ENCODE measurements at places on chromosomes 1 and 21.

DNA sequence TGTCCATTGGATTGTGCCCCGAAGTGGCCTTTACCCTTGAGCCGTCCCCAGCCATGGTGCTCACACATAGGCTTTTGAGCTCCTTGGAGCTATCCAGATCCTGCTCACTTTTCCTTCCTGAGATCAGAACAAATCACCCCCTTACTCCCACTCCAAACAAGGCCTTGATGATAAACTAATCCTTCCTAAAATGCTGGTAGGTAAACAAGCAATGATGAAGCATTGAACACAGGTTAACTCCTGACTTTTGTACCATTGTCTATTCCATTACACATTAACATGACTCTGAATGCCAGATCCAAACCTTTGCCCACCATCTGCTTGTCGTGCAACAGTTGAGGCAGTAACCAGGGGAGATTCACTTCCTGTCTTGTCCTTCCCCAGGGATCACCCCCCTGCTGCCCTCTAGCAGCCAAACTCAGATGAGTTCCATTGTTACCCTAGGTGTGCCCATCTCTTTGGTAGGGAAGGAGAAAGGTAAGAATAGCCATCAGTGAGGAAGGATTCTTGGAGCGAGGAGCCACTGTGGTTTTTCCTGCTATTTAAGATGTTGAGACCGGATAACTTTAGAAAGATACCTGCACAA lies 79.5 kb upstream of the DNAJC6 start:
- no peak for DNase-seq

DNA sequence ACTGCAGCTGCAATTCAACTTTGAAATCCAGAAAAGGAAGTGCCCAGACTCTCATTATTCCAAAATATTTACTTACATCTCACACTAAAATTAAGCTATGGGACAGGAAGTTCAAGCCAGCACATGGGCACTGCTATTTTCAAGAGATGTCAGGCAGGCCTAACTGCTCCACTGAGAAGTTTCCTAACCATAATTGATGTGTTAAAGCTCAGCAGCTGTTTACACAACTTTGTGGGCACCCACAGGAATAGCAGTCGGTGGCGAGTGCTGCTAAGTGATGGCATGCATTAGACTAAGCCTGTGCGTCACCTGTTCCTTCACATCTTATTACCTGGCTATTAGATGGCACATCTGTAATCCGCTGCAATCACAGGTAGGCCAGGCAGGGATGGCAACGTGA lies 303.3 kb upstream of the DAB1 start:
- peak; percentile 31 for DNase-seq

DNA sequence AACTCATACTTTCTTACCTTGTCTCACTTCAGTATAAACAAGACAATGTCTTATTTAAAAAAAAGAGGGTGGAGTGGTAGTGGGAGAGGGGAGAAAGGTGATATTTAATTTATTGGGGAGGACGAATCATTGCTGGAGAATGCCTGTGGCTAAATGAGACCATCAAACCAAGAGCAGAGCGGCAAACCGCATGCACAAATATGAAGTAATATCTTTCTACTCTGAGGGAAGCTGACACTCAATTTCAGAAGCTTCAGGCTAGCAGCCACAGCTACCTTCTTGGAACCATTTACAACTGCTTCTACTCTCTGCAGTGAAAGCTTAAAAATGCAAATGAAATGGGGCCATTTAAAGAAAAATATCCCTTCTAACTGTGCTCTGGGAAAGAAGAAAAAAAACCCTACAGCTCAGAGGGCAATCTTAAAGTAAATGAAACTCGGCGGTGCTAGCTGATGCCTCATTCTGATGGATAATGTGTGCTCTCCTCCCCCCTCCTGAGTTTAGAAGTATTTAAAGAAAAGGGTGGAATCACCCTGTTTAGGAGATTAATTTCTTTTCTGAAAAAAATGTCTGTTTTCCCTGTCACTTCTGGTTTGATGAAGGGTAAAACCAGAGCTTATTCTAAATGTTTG lies 178.2 kb upstream of the CAMK1G start:
- peak; percentile 58 for DNase-seq

DNA sequence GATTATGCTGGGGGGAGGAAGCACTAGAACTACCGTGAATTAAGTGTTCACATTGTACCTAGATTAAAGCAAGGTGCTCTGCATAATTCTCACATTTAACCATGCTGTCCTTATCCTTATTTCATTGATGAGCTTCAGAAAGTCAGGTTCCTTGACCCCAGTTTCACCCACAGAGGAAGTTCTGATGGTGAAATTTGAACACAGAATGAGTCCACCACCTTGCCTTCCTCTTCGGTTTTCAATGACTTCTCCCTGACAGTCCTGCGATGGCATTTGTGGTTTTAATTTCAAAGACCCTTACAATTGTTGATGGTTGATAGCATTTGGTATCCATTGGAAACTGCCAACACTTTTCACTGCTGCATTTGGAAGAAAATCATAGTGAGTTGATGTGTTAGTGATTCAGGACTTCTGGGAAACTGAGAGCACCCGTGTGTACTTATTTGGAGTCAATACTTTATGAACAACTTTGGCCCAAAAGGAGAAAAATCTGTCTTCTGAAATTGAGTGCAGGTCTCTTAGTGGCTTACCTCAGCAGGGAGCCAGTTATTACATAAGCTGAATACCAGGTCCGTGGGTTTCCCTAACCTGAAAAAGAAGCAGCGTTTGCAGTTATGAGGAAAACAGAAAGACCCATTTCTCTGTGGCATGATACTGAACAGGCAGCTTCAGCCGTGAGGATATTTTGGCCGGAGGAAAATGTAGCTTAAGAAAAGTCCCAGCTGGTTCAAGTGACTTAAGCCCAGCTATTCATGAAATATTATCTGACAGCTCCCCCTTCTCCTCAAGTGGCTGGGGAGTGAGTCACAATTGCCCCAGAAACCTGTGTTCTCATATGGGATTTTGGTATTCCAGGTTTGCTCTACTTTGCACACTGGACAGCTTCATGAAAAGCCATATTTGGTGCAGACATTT lies 47.5 kb downstream of the ROR1 start:
- DNase-seq, result peak; percentile 56

- peak; percentile 82 for DNase-seq
Measured at GRCh38 chr1:160251687-160252526, 10.4 kb downstream of the DCAF8 start.

GRCh38 chr1:208089149-208089548 lies 155.0 kb downstream of the PLXNA2 start:
- no peak for DNase-seq

DNA sequence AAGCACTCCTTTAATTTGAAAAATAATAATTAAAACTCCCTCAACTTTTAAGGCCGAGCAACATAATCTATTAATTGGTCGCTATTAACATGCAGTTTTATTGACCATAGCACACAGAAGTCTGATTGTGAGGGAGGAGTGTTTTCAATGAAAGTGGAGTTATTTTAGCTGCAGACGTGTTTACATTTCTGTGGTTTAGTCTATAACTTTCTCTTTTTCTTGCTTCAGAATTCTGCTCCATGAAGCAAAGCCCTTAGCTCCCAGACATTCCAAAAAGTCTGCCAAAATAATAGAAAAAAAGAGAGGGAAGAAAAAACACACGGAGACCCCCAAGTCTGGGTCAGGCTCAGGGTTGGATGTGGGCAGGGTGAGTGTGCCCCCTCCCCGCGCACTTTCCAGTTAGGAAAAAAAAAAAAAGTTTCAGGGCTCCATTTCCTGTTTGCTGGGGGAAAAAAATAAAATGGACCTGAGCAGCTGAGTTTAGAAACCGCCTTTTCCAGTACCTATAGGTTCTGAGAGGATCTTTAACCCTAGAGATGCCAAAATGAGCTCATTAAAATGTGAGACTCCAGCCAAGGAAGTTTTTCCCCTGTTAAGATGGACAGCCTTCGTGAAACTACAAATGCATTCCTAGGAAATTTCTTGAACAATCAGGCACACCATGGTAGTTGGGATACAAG lies 143.7 kb upstream of the ETS2 start:
- no peak for DNase-seq

- DNase-seq, result peak; percentile 79
Measured at GRCh38 chr1:6517435-6517851, 26.0 kb upstream of the PLEKHG5 start.

GRCh38 chr1:97308131-97308530 lies 586.5 kb downstream of the PTBP2 start:
- no peak for DNase-seq

DNA sequence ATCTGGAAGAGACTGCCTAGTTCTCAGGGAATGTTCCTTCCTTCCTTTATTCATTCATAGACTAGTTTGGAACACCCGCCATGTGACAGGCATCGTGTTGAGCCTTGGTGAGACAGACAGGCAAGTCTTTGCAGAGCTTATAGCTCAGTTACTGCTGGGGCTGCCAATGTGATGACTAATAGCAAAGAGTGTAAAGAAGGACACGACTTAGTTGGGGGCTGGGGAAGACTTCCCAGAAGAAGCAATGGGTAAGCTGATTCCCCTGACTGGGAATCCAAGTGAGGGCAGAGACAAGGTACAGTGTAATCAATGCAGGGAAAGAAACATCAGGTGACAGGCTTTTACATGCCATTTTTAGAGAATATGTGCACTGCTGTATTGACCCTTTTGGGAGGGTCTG lies 51.2 kb downstream of the TENT5C start:
- DNase-seq, result peak; percentile 42

DNA sequence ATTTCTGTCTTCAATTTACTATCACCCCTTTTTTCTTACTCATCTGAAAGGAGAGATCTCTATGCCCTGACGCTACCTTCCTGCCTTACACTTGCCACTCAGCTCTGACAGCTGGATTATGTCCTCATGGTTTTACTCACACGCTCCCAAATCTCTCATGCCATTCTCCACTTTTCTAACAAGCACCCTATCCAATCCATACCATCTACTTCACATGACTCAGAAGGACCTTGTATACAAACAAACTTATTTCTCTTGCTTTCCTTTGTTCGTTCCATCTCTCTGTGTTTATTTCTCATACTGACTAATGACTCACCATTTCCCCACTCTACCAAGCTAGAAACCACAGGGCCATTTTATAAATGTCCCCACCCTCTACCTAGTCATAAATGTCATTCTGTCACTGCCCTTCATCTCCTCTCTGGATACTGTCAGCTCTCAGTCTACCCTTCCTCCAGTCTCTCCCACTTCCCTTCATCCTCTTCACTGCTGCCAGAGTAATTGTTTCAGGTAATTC lies 87.3 kb downstream of the USP24 start:
- DNase-seq, result peak; percentile 63

GRCh38 chr1:14613926-14614325 lies 15.4 kb downstream of the KAZN start:
- DNase-seq, result no peak

- peak; percentile 60 for DNase-seq
Measured at GRCh38 chr1:76862447-76862846, 4.8 kb upstream of the ST6GALNAC5 start.

GRCh38 chr1:116286541-116286971 lies 86.5 kb upstream of the ATP1A1 start:
- DNase-seq, result peak; percentile 96
